ENCODE measurements at places on chromosomes 13 and 19.

- peaks cover 10% of the 10 kb centered on the region for H3K4me1 ChIP-seq
- DNase-seq: peak; percentile 68
- H3K36me3 ChIP-seq: peaks cover 19% of the 10 kb centered on the region
- peak overlapping the region; percentile 37 for H3K4me3 ChIP-seq
- peak overlapping the region; percentile 77 for H3K27ac ChIP-seq
Measured at GRCh38 chr13:48492470-48493065, 40.3 kb downstream of the RCBTB2 start.

GRCh38 chr13:106349080-106349931 is 186.2 kb downstream of the EFNB2 start:
- peak overlapping the region; percentile 24 for H3K4me3 ChIP-seq
- peaks cover 11% of the 10 kb centered on the region for H3K27me3 ChIP-seq
- peak; percentile 42 for DNase-seq
- no peak overlapping the region for H3K27ac ChIP-seq

DNA sequence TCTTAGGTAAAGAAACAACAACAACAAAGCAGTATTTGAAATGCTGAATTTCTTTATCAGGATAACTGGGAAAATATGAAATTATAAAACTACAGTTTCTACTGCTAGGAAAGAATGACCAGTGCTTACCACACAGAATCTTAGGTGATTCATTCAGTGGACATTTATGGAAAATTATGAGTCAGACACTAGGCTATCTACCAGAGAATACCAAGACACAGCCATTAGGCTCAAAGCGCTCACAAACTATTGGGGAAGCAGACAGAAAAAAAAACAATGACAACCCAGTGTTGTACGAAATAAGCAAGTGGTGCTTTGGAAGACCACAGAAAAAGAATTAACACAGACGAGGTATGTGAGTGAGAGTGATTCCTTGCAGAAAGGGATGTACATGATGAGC is 1019.5 kb downstream of the PCDH9 start:
- no peaks in the 10 kb centered on the region for H3K27me3 ChIP-seq
- no peak overlapping the region for H3K27ac ChIP-seq
- H3K4me3 ChIP-seq: no peak overlapping the region
- no peaks in the 10 kb centered on the region for H3K36me3 ChIP-seq
- H3K4me1 ChIP-seq: no peaks in the 10 kb centered on the region
- DNase-seq: no peak

- H3K4me3 ChIP-seq: no peak overlapping the region
- H3K36me3 ChIP-seq: no peaks in the 10 kb centered on the region
- no peak for DNase-seq
- no peak overlapping the region for H3K27ac ChIP-seq
- H3K27me3 ChIP-seq: no peaks in the 10 kb centered on the region
- H3K4me1 ChIP-seq: no peaks in the 10 kb centered on the region
Measured at GRCh38 chr13:99693351-99693750, 192.1 kb downstream of the TM9SF2 start.

DNA sequence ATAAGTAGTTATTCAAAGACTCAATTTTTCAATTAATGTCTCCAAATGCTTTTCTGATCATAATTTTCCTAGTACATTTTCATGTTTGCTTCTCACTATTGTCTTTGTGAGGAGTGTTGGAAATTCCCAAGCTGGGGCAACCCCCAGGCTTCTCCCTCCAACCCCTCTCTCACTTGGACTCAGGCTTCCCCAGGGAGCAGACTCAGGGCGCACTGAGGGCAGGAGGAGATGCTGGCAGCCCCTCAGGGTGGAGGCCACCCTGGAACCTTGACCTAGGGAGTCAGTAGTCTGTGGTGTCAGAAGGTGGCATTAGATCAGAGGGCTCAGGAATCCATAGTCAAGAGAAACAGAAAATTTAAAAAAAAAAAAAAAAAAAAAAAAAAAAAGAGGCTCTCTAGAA is 86.5 kb upstream of the IRS2 start:
- no peaks in the 10 kb centered on the region for H3K27me3 ChIP-seq
- peaks cover 6% of the 10 kb centered on the region for H3K4me1 ChIP-seq
- no peak overlapping the region for H3K4me3 ChIP-seq
- no peak for DNase-seq

GRCh38 chr13:30974350-30974749 is 41.9 kb downstream of the TEX26 start:
- H3K4me3 ChIP-seq: no peak overlapping the region
- H3K27ac ChIP-seq: no peak overlapping the region
- H3K4me1 ChIP-seq: no peaks in the 10 kb centered on the region
- H3K36me3 ChIP-seq: no peaks in the 10 kb centered on the region
- peaks cover 10% of the 10 kb centered on the region for H3K27me3 ChIP-seq
- DNase-seq: no peak

- H3K36me3 ChIP-seq: no peaks in the 10 kb centered on the region
- peak; percentile 83 for DNase-seq
- H3K4me1 ChIP-seq: no peaks in the 10 kb centered on the region
- no peaks in the 10 kb centered on the region for H3K27me3 ChIP-seq
- peak overlapping the region; percentile 90 for H3K27ac ChIP-seq
Measured at GRCh38 chr13:30395192-30396158, 26.8 kb upstream of the UBE2L5 start.

GRCh38 chr19:7905859-7906258 is 2.2 kb downstream of the MAP2K7 start:
- no peak for DNase-seq
- no peaks in the 10 kb centered on the region for H3K36me3 ChIP-seq
- no peak overlapping the region for H3K4me3 ChIP-seq

GRCh38 chr13:46173656-46174055 is 8.3 kb downstream of the LCP1 start:
- H3K27me3 ChIP-seq: no peaks in the 10 kb centered on the region
- DNase-seq: no peak
- H3K27ac ChIP-seq: no peak overlapping the region
- peaks cover 87% of the 10 kb centered on the region for H3K4me1 ChIP-seq
- H3K4me3 ChIP-seq: no peak overlapping the region
- H3K36me3 ChIP-seq: peaks cover 7% of the 10 kb centered on the region

DNA sequence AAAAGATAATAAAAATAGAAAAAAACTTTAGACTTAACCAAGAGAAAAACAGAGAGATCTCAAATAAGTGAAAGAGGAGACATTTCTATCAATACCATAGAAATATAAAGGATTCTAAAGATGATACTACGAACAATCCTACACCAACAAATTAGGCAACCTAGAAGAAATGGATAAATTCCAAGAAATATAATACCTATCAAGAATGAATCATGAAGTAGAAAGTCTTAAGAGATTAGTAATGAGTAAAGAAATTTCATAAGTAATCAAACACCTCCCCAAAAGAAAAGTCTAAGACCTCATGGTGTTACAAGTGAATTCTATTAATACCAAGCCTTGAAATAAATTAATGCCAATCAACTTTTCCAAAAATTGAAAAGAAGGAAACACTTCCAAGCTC is 1584.5 kb upstream of the MIR17HG start:
- H3K27me3 ChIP-seq: no peaks in the 10 kb centered on the region
- H3K36me3 ChIP-seq: no peaks in the 10 kb centered on the region
- DNase-seq: no peak

- H3K4me3 ChIP-seq: no peak overlapping the region
- no peaks in the 10 kb centered on the region for H3K4me1 ChIP-seq
- DNase-seq: no peak
- H3K27me3 ChIP-seq: peaks cover 89% of the 10 kb centered on the region
Measured at GRCh38 chr13:27927444-27928352, 7.9 kb downstream of the PDX1 start.

- no peak overlapping the region for H3K4me3 ChIP-seq
- no peak for DNase-seq
- no peaks in the 10 kb centered on the region for H3K36me3 ChIP-seq
- no peaks in the 10 kb centered on the region for H3K4me1 ChIP-seq
- no peak overlapping the region for H3K27ac ChIP-seq
Measured at GRCh38 chr13:52319876-52320275, 86.1 kb downstream of the THSD1 start.

- DNase-seq: no peak
- H3K4me3 ChIP-seq: peak overlapping the region; percentile 90
- no peak overlapping the region for H3K27ac ChIP-seq
- no peaks in the 10 kb centered on the region for H3K36me3 ChIP-seq
- no peaks in the 10 kb centered on the region for H3K27me3 ChIP-seq
- peaks cover 39% of the 10 kb centered on the region for H3K4me1 ChIP-seq
Measured at GRCh38 chr19:45094137-45094536, 1.2 kb downstream of the PPP1R37 start.

Measured in left lung (tissue), 14 donors.